Activated naive CD4-positive, alpha-beta T cell treated with anti-CD3 and anti-CD28 coated beads, Interleukin-2, amount 10 ng/mL, durations not matched to agents 7 days and 5 days (primary cell): ENCODE measurements at places on chromosomes 1 and 21.

GRCh38 chr21:29418813-29419212, 120.1 kb downstream of the BACH1 start:
- DNase-seq, result no peak

DNA sequence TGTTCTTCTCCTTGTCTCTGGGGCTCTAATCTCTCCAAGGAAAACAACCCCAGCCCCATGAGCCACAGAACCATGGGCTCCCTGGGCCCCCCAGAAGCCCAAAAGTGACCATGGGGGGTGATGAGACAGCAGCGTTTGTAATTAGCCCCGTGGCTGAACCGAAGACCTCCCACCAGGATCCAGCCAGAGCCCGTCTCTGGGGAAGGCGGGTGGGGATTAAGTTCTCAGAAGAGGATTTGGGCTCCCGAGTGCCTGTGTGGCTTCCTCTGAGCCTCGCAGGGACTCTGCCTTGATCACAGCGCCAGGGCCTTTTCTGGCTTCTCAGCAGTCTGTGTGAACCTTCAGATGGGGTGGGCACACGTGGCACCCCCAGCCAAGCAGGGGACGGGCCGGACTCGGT, 77.0 kb downstream of the ALPL start:
- DNase-seq, result no peak

DNA sequence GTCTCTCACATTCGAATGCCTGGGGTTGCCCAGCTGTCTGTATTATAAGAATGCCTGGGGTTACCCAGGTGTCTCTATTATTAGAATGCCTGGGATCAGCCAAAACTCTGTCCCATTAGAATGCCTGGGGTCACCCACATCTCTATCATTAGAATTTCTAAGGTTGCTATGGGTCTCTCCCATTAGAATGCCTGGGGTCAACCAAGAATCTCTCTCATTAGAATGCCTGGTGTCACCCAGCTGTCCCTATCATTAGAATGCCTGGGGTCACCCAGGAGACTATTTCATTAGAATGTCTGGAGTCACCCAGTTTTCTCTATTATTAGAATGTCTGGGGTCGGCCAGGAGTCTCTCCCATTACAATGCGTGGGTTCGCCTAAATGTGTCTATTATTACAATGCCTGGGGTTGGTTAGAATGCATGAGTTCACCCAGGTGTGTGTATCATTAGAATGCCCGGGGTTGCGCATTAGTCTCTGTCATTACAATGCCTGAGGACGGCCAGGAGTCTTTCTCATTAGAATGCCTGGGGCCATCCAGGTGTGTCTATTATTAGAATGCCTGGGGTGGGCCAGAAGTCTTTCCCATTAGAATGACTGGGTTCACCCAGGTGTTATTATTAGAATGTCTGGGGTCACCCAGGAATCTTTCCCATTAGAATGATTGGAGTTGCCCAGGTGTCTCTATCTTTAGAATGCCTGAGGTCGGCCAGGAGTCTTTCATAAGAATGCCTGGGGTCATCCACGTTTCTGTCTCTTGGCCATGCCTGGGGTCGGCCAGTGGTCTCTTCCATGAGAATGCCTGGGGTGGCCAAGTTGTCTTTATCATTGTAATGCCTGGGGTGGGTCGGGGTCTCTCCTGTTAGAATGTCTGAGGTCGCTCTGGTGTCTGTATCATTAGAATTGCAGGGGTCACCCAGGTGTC, 59.6 kb downstream of the RNF187 start:
- DNase-seq, result no peak

DNA sequence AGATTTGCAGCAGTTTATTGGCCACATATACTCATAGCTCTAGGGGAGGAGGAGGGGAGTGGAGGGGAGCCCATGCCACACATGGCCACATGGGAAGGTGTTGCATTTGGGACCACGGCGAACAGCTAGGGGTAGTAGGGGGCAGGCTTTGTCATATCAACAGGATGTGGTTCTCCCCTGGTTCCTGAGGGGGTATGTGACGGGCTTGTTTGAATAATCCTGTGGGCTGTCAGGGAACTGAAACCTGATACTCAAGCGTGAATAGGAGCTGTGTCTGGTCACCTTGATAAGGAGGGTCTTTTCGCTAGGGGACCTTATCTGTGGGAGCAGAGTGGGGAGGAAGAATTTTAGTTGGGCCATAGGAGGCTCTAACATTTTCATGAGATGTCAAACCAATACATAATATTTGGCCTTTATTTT, 264.7 kb downstream of the CTH start:
- no peak for DNase-seq

GRCh38 chr1:38991638-38992411, 749 bp downstream of the AKIRIN1 start:
- peak; percentile 23 for DNase-seq
